ENCODE measurements at places on chromosomes 16 and 17.

DNA sequence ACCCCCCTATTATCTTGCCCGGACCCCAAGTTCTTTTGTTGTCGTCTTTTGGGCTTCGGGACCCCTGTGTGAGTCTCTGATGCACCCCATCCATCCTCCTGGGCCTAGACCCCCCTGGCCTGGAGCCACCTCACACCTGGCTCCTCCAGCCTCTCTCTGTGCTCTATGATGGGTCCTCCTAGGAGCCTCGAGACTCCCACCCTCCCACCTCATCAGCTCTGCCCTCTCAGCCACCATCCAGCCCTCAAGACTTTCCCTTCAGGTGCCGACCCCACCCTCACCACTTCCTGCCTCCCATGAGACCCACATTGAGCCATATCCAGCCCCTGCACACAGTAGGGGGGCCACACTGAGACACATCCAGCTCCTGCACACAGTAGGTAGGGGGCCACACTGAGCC is 8.7 kb upstream of the ATP2A3 start:
- DNase-seq, result no peak

DNA sequence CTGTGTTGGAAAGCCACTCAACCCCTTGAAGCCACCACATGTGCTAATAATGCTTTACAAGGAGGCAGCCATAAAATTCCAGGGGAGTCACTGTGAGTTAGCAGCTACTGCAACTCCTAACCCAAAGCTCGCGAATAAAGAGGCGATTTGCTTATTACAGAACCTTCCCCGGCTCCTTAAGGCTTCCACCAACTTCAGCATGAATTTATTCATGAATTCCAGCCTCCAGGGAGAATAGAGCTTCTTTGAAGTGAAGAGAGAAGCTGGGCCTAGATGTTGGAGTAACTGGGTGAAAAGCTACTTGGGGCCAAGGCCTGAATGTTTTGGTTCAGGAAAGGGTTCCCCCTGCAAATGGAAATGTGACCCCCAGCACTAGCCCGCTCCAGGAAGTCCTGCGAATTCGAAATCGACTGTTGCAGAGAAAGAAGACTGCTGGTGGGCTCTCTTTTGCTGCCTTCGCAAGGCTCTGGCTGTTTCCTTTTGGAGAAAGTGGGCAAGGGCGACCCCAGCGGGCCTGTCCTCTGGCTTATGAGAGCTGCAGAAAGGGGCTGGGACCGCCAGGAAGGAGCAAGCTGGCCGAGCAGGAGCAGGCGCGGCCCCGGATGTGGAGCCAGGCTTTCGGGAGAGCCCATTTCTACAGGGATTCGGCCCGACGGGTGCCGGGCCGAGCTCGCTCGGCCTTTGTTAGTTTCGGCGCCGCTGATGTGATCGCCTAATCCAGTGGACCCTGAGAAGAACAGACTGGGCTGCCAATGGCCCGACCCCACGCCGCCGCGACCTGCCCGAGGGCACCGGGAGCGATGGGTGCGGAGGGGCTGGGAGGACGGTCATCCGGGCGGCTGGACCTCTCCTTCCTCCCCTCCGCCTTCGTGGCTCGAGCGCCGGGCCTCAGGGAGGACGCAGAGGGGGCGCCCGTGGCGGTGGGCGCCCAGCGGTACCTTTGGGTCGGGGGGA is 7.6 kb downstream of the CBX8 start:
- DNase-seq, result no peak

DNA sequence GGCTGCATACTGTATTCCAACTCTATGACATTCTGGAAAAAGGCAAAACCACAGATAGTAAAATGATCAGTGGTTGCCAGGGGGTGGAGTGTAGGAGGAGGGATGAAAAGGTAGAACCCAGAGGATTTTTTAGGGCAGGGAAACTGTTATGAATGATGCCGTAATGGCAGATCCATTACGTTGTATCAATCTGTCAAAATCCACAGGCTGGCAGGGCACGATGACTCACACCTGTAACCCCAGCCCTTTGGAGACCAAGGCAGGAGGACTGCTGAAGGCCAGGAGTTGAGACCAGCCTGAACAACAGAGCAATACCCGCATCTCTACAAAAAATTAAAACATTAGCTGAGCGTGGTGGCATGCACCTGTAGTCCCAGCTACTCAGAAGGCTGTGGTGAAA is 91.8 kb downstream of the RMI2 start:
- no peak for DNase-seq

GRCh38 chr17:29578626-29579485 is 10.4 kb downstream of the TP53I13 start:
- no peak for DNase-seq

DNA sequence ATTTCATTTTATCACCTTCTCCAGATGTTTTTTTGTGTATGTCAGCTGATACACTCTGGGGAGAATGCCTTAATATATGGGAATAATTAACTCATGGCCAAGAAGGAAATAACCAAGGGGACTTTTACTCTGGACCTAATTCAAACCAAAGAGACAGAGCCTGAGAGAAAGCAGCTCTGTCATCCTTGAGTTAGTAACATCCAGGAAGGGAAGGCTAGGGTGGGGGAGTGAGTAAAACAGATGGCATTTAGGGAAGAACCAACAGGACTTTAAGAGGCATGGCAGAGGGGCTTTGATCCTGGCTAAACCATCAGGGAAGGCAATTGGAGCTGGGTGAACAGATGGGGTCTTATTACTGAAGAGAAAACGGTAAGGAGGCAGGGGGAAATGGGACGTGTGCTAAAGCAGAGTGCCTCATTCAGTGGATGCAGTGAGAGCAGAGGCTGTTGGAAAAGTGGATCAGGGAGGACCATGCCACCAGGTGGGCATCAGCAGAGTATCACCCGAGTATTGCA is 2.5 kb upstream of the SMPD3 start:
- no peak for DNase-seq

- DNase-seq, result no peak
These were observed 26.9 kb upstream of the FAM20A start for GRCh38 chr17:68627956-68628575.

DNA sequence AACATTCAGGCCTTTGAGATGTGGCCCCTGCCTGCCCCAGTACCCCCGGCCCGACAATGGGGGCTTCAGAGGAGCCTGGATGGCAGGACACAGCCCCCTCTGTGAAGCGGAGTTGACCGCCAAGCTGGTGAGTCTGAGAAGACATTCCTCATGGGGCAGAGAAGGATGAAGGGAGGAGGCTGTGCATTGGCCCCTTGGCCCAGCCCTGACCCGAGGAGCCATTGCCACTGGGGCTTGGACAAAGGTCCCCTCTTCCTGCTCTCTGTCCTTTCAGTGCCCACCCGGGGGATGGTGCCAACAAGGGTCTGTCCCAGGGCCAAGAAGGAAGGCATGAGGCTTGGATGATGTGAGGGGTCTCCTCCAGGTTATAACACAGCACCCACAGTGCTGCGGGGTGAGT is 30.9 kb upstream of the PHB1 start:
- no peak for DNase-seq

- no peak for DNase-seq
These were observed 144.7 kb upstream of the CRHR1 start for GRCh38 chr17:45639297-45639849.

DNA sequence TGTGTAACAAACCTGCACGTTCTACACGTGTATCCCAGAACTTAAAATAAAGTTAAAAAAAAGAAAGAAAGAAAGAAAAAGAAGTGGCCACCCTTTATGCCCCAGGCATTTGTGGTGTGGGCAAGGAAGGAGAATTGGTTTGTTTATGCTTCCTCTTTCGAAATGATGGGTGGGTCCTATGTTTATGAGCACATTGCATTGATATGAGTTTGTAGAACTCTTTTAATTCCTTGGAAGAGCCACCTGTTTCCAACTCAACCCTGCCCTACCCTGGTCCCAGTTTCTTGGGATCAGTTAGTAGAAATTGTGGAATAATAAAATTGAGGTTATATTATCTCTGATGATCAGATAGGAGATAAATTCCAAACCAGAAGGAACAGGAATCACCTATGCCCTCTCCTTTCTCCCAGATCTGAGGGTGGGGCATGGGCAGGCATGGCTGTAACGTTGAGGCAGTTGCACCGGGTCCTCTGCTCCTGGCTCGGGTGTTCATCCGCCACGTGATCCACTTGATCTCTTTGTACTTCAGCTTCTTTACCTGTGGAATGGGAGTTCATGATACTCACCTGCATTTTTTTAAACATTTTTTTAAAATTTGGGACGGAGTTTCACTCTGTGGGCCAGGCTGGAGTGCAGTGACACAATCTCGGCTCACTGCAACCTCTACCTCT is 15.9 kb downstream of the CHAD start:
- peak; percentile 11 for DNase-seq

DNA sequence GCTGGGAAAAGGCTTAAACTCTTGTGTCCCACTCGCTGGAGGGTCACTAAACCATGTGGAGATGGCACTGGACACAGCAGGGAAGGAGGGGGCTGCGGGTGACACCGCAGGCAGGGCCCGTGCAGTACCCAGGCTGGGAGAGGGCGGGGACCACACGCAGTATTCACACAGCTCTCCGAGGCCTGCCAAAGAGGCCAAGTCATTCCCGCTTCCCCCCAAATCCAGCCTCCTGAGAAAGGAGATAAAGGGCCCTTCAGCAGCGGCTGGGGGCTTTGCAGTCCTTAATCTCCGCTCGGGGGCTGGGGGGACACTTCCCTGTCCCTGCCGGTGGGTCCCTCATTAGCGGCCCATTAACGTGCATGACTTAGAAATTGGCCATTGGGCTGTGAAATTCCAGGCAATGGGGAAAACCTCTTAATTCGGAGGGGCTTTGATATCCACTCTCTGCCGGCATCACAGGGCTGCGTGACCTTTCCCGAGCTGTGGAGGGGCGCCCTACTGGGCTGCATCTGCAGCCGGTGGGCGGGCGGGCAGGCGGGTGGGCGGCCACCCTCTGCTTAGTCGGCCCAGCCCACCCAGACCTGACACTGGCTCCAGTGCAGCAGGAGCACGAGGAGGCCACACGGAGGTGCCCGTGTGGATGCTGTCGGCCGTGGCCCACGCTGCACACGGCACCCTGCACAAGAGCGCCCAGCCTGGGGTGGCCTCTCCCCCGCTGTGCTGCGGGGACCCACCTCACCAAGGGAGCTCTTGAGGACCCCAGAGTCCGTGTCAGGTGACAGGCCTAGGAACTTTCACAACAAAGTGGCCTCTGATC is 2.6 kb upstream of the SLC38A8 start:
- no peak for DNase-seq

GRCh38 chr17:3914312-3914670 is 2.0 kb downstream of the P2RX1 start:
- no peak for DNase-seq

DNA sequence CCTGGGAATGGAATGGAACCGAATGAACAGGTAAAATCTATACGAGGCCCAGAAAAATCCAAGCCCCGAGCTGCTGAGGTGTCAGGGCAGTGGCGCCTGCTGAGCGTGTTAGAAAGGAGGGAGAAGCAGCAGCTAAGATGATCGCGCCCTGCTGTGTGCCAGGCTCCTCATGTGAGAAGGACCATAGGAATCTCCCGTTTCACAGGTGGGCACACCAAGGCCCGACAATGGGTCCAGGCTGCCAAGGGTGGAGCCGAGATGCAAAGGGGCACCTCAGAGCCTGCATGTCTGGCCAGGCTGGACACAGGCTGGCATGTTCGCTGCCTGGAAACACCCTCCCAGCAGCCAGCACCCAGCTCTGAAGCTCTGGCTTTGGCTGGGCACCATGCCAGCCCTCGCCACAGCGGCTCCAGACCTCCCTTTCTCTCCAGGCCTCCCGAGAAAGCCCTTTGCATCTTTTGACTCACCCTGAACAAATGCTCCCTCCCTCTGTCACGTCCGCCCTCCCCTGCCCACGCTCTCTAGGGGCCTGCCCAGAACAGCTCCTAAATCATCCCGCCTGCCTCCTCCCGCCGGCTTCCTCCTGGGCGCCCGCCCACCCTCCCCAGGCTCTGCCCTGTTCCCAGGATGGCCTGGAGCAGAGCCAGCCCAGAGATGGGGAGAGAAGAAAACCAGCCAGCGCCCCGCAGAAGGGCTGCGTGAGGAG is 217.8 kb upstream of the GSE1 start:
- peak; percentile 98 for DNase-seq

- DNase-seq, result no peak
These were observed 10.3 kb upstream of the RPL38 start for GRCh38 chr17:74192950-74193781.

GRCh38 chr16:72926177-72927070 is 121.5 kb downstream of the ZFHX3 start:
- no peak for DNase-seq

GRCh38 chr17:2084766-2085647 is 30.1 kb downstream of the HIC1 start:
- DNase-seq, result peak; percentile 84

GRCh38 chr16:49366669-49367068 is 6.9 kb upstream of the C16orf78 start:
- no peak for DNase-seq

- no peak for DNase-seq
These were observed 22.4 kb upstream of the DYNLRB2 start for GRCh38 chr16:80518436-80518835.

DNA sequence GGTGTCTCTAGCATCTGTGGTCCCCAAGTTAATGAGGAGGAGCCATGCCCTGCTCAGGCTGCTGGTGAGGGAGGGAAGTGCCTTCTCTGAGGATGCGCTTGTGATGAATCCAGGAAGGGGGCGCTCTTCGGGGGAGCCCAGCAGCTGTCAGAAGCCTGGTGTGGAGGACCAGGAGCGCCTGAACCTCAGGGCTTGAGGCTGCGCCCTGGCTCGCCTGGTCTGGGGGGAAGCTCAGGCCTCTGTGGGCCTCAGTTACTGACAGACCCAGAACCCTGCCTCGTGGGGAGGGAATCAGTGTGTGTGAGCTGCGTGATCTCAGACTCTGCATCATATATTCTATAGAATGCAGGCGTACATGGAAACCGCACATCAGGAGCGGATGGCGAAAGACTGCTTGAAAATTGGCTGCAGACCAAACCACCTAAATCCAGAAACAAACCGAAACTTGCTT is 126.1 kb downstream of the SEC14L1 start:
- DNase-seq, result no peak

GRCh38 chr17:75853433-75853832 is 1.7 kb downstream of the WBP2 start:
- DNase-seq, result peak; percentile 58

GRCh38 chr17:43020789-43021740 is 1.1 kb downstream of the VAT1 start:
- DNase-seq, result peak; percentile 66

GRCh38 chr16:54031107-54031760 is 255.4 kb downstream of the IRX3 start:
- no peak for DNase-seq

- DNase-seq, result no peak
These were observed 32.3 kb downstream of the PECAM1 start for GRCh38 chr17:64358261-64358788.
